Smooth muscle cell of bladder (primary cell): ENCODE measurements at places on chromosomes 2 and 18. TPM values are rescaled to one million over a fixed set of nuclear protein-coding genes. Genes with fewer than 3 reads are reported as not detected.

SFT2D3 gene
- 3.5 and 3.8 TPM in 2 replicates for total RNA-seq

NT5DC4 gene
- not detected in 2 replicates for total RNA-seq

CELF4 gene
- 0.09 TPM in 1 of 2 replicates, not detected in the other for total RNA-seq

GPBAR1 gene
- total RNA-seq: 0.14 and 0.37 TPM in 2 replicates

RPIA gene
- total RNA-seq: 4.3 and 6.7 TPM in 2 replicates

LRRC30 gene
- total RNA-seq: not detected in 2 replicates

C2orf78 gene
- total RNA-seq: not detected in 2 replicates

PROC gene
- total RNA-seq: not detected in 2 replicates

ABCA12 gene
- under 0.01 TPM in 2 replicates for total RNA-seq

HRH4 gene
- under 0.01 and 0.18 TPM in 2 replicates for total RNA-seq

RUFY4 gene
- total RNA-seq: not detected in 2 replicates

PARD3B gene
- 16.5 and 19.1 TPM in 2 replicates for total RNA-seq

ERICH2 gene
- total RNA-seq: 1.2 and 1.3 TPM in 2 replicates

FEV gene
- not detected in 2 replicates for total RNA-seq

CYS1 gene
- total RNA-seq: 2.0 TPM in 2 replicates

ARPC2 gene
- 269 and 279 TPM in 2 replicates for total RNA-seq
